ENCODE measurements at places on chromosomes 4 and X.

DNA sequence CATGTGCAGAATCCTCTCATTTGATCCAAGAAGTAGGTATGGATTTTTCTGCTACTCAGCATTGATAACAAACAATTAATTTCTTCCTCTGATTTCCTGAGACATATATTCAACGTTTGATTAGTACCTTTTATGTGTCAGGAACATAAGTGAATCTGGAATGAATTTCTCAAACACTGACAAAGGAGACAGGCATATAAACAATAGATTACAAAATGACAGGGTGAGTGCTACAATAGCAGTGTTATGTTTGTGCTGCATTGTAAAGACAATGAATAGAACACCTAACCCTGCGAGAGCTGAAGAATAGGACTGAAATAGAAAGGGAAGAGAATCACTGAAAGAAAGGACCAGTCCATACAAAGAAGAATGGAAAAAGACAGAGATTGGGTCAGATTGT, 52.9 kb downstream of the ARHGAP24 start:
- DNase-seq, result no peak

DNA sequence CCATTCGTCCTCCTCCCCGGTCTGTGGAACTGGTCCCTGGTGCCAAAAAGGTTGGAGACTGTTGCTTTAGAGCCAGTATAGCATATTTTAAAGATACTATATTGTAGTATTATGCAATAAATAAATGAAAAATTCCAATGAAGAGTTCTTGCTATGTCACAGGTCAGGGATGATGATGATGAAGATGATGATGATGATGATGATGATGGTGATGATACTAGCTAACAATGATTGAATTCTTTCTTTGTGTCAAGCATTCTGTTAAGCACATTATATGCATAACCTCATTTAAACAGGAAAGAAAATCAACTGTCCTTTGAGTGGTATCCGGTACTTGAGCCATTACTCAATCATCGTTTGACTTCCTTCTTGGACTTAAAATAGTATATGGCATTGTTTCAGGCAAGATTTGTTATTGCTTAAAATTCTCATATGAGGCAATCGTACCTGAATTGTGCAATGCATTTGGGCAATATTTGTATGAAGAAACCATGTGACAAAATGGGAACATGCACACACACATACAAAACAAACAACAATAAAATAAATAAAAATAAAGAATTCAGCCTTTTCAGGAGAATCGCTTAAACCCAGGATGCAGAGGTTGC, 22.8 kb upstream of the TLR2 start:
- DNase-seq, result no peak

DNA sequence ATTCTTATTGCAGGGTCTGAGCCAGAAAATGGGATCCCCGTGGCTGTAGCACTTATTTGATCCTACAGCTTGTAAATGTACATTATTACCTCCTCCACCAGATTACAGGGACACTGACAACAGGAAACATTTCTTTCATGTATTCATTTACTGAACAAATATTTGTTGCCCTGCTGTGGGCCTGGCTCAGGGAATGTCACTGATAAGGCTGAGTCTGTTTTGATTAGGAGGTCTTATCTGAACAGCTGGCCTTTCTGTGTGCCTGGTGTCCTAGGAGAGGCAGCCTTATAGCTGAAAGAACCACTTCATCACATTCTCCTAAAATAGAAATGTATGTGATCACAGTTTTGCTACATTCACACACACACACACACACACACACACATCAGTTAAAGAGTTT, 45.5 kb upstream of the PROM1 start:
- DNase-seq, result no peak

GRCh38 chr4:6943012-6943884, 33.6 kb downstream of the TBC1D14 start:
- DNase-seq, result no peak

GRCh38 chrX:39534949-39535348, 562.8 kb downstream of the BCOR start:
- DNase-seq, result no peak

- DNase-seq, result no peak
Observed at GRCh38 chr4:72205298-72205697, 173.5 kb downstream of the NPFFR2 start.

GRCh38 chr4:6134612-6135220, 65.6 kb downstream of the JAKMIP1 start:
- no peak for DNase-seq
